GM04503 (cell line): ENCODE measurements at places on chromosomes 16 and 17.

DNA sequence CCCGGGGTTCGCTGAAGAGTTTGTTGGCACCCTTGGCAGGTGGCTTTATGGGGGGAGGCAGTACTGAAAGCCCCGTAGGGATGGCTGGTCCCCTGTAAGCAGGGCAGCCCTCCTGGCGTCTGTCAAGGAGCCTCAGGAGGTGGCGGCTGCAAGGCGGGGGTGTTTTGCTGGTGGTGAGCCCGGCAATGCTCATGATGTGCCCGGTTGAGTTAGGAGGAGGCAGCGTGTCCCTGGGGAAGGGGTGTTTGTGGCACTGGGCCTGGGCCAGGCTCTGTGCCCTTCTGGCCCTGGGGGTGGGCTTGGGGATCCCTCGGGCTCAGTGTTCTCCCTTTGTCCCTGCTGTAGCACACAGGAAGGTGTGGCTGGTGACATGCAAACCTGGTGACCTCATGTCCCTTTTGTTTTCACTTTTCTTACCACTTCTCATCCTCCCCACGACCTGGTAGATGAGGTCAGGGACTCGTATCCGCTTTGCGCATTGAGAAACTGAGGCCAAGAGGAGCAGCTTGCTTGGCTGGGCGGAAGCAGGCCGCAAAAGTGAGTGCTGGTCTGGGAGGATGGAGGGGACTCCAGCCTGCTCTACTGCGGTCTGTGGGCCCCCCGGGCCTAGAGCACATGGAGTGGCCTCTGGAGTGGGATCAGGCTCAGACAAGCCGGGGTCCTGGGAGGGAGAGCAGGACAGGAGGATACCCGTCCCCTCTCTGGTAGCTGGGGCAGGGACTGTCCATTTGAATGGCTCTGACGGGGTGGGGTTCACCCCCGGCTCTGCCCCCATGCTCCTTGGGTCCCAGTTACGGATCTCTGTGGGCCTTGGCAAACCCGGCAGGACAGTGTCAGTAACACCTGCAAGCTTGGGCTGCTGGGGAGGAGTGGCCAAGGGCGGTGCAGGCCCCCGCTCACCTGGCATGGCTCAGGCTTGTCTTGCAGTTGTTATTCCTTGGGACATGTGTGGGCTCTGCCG, 2.2 kb downstream of the SNN start:
- DNase-seq, result no peak

DNA sequence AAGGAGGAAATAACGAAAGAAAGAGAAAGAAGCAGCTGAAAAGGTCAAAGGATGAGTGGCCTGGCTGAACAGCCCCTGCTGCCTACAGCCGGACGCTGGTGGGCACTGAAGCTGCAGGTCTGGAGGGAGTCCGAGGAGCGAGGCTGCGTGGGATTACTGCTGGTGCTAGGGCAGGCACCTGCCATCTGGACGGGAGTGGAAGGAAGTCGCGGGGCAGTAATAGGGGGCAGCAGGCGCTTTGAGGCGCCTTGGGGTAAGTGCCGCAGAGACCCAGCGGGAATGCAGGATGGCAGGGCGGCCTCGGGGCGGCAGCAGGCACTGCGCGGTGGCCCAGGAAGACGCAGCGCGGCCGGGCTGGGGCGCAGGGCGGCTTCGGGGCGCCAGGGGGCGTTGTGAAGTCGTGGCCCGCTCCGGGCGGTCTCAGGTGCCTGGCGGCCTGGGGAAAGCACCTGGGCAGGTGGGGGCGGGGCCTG, 303 bp upstream of the SCNN1G start:
- DNase-seq, result no peak

- no peak for DNase-seq
Observed at GRCh38 chr16:65532258-65532657, 410.4 kb upstream of the CDH11 start.

DNA sequence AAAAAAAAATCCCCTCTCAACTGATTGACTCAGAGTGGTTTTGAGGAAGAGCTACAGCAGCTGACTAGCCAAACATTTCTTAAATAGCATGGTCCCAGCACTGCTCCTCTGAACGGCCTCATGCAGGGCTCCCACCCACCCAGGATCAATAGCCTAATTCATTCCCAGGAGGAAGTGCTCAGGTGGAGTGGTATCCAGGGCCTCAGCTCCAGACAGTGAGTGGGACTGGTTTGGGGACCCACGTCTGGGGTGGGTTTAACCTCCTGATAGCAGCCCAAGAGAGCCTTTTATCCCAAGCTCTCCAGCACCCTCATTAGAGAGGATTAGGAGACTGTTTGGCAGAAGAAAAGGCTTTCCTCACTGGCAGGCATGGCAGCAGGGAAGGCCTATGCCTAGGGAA, 68.5 kb upstream of the CDH5 start:
- no peak for DNase-seq

DNA sequence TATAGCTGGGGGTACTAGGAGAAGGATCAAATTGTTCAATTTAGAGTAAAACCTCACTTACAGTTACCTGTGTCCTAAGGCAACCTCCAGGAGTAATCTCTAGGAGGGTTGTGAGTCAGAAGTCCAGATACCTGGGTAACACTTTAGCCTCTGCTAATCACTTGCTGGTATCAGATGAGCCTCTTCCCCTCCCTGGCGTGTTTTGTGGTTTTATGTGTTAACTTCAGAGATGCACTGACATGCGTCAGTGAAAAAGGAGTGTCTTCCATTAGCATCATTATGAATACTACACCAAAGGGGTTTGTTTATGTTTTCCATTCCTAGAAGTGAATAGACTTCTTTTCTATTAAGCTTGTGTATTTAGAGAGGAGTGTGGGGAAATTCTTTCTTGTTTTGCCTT, 208.2 kb downstream of the FTO start:
- no peak for DNase-seq

DNA sequence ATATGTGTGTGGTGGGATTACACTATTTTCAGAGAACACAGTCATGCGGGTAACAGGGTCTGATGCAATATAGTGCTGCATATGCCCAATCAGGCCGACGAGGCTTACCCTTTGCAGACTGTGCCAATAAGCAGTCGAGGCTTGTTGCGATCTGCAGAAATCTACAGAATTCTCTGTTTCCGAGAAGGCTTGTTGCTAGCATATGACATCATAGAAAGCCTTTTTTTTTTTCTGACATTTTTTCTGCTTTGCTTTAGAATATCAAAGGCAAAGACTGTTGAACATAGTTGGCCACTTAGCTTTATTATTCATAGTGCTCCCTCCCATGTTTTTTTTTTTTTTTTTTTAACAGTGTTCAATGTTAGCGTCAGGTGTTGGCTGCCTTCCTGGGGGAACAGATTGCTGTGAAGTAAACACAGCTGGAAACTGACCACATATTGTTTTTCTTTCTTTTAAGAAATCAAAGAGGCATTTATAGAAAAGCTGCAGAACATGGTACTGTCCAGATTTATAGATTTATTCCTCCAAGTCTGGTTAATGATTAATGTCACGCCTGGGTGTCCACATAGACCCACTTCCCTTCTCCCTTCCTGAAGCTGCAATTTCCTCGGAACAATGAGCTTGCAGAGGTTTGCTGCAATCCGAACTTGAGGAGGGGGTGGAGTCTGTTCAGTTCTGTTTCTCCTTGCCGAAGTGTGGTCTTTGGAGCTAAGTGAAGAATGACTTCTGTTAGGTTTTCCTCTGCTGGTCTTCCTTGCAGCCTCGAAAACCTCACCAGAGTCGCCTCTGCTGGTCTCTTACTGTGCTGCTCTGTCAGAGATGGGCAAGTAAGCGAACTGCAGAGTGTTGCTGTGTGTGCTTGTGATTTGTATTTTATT, 87.3 kb downstream of the MAP2K6 start:
- DNase-seq, result no peak

- no peak for DNase-seq
Observed at GRCh38 chr16:65725156-65725845, 603.4 kb upstream of the CDH11 start.

- DNase-seq, result no peak
Observed at GRCh38 chr17:44121997-44122815, 1.2 kb downstream of the HDAC5 start.

- no peak for DNase-seq
Observed at GRCh38 chr16:54284319-54284930, 2.2 kb downstream of the IRX3 start.

DNA sequence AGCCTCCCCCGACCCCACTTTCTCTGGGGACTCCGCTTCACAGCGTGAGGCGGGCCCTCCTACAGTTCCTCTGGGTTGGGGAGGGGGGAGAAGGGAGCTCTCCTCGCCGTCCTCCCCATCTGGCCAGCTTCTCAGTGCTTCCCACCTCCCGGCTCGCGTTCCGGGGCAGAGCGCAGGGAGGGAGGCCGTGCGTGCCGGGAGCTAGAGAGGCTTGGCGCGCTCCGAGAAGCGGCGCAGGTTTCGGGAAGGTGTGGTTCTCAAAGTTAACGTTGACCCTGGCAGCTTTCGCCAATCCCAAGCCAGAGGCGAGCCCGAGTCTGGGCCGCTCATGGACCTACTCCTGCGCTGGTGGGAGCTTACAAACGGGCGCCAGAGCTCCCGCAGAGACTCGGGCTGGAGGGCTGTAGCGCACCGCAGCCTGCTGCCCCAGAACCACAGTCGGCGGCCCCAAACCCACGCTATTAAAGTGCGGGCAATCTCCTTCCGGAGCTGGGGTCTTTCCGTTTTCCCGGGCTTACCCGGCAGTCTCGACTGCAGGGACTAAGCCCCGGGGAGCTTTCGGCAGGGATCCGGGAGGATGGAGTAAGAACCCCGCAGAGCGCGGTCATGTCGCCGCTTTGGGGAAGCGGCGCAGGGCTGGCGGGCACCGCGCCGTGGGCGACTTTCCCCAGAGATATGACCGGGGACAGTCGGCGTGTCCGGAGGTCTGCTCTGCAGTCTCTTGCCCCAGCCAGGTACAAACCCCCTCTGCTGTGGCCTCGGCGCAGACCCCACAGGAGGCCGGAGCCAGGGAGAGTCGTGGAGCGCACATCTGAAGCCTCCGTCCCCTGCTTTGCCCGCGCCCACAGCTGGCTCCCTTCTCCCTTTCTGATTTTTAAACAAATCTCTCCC, 787 bp downstream of the CDH11 start:
- DNase-seq, result no peak

- DNase-seq, result no peak
Observed at GRCh38 chr16:77599793-77600415, 122.4 kb upstream of the NUDT7 start.

DNA sequence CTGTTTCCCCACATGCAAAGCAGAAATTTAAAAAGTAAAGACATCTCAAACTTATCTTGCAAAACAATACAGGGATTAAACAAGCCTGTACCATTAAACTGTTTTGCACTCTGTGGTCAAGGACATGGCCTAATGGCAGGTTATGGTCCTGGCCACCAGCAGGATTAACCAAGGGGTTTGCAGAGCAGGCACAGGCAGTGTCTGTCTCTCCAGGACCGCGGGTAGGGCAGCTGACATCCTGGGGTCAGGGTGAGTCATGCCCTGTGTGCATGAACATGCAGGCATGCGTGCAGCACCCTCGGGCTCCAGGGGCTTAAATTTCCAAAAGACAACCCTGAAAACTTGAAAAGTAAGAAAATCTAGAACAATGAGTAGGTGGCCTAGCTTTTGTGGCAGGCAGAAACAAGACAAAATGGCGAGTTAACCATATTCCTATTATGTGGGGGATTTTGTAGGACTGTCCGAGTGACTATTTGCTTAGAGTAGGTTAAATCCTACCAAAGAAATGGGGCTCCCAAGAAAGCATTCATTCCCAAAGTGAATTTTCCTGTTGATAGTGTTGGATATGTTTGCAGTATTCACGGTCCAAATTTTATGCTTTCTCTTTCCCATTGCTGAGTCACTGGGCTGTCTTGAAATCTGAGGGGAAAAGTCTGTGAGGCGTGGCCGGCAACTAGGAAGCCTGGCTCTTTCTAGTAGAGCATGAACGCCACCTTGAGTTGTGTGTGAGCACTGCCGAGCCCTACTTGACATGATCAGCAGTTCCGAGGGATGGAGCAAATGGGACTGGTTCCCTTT, 158.4 kb upstream of the FAM20A start:
- DNase-seq, result peak; percentile 55

DNA sequence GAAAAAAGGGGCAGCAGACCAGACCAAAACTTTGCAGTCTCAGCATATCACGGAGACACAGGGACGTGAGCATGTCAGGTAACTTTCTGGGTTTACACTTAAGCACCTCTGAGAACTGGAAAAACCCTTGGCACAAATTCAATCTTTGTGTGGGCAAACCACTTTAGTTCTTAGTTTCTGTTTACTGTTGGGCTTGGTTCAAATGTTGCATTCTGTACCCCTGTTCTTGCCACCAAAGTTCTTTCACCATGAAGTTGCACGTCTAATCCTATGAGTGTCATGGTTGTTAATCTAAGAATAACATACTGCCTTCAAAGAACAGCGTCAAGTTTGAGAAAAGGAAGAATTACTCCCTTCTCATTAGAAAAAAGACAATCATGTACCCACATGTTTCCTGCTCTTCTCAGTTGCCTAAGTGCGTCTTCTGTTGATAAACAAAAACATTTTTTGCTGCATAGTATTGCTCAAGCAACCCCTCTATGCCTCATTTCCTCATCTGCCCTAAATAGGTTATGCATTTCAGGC, 11.6 kb downstream of the KRT33A start:
- peak; percentile 48 for DNase-seq

- no peak for DNase-seq
Observed at GRCh38 chr17:36594626-36595401, 3.1 kb downstream of the DHRS11 start.

- DNase-seq, result no peak
Observed at GRCh38 chr17:17751489-17752088, 70.3 kb downstream of the RAI1 start.

GRCh38 chr17:38980490-38981217, 13.5 kb upstream of the FBXO47 start:
- DNase-seq, result peak; percentile 53

GRCh38 chr16:81198635-81199034, 39.9 kb upstream of the BCO1 start:
- DNase-seq, result no peak

- DNase-seq, result no peak
Observed at GRCh38 chr17:12406623-12407215, 259.0 kb upstream of the MYOCD start.

DNA sequence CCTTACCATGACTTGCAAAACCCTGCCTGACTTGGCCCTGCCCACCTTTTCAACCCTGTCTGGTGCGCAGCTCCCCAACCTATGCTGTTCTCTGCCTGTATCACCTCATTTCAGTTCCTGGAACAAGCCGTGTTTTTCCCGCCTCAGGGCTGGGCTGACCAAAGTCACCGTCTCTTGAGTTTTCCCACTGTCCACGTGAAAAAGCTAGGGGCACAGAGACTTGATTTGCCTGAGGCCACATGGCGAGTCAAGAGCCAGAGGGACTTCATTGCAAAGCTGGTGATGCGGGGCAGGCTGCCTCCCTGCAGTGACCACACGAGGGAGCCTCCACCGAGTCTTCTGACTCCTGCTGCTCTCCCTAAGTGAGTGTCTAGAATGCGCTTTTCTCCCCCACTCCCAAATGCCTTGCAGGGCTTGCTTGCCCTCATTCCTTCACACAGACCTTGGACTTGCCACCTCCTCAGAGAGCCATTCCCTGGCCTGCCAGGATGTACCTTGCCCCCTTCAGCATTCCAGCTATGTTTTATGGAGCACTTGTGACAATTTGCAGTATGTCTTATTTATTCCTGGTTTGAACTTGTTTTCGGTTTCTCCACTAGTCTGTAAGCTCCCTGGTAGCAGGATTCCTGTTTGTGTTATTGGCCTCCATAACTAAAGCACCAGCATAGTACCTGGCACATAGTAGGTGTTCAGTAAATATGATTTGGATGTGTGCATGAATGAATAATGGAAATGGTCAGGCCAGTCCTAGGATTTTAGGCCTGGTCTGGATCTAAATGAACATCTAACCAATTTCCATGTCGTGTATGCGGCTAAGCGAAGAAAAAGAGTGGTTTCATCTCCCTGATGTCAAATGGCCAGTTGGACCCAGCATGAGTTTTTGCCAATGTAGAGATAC, 252.3 kb downstream of the SNX29 start:
- peak; percentile 59 for DNase-seq
